Sciatic nerve (tissue), 2 donors: ENCODE measurements at places on chromosomes 1 and 21.

DNA sequence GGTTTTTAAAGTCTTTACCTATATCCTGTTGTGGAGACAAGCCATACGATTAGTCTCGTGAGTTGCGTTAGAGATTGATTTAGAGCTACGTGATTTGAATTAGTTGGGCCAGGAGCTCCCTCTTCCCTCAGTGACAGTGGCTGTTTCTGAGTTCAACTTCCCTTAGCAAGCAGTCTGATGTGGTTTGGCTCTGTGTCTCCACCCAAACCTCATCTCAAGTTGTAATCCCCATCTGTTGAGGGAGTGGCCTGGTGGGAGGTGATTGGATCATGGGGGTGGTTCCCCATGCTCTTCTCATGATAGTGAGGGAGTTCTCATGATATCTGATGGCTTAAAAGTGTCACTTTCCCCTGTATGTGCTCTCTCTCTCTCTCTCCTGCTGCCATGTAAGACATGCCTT lies 192.9 kb upstream of the PTGFR start:
- no peak for DNase-seq

GRCh38 chr1:156291226-156292061 lies 4.0 kb downstream of the GLMP start:
- DNase-seq, result peak; percentile 94

GRCh38 chr1:159250638-159251216 lies 46.1 kb downstream of the ACKR1 start:
- no peak for DNase-seq

DNA sequence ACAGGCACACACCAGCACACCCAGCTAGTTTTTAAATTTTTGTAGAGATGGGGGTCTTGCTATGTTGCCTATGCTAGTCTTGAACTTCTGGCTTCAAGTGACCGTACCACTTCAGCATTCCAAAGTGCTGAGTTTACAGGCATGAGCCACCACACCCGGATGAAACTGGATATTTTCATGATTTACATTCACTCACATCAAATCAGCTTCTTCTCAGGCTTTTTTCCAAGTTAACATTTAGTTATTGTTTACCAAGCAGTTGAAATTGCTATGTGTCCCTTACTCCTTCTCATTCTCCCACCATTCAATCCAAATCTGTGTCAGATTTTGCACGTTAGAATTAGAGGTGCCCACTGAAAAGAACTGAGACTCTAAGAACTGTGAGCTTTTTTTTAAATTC lies 18.4 kb downstream of the RIT1 start:
- DNase-seq, result no peak

- no peak for DNase-seq
Measured at GRCh38 chr21:41135746-41136145, 32.2 kb upstream of the BACE2 start.

- DNase-seq, result peak; percentile 85
Measured at GRCh38 chr1:32201011-32201855, 838 bp downstream of the CCDC28B start.

GRCh38 chr1:209585672-209586071 lies 2.2 kb downstream of the CAMK1G start:
- no peak for DNase-seq

- no peak for DNase-seq
Measured at GRCh38 chr1:12597792-12598191, 20.2 kb downstream of the DHRS3 start.

DNA sequence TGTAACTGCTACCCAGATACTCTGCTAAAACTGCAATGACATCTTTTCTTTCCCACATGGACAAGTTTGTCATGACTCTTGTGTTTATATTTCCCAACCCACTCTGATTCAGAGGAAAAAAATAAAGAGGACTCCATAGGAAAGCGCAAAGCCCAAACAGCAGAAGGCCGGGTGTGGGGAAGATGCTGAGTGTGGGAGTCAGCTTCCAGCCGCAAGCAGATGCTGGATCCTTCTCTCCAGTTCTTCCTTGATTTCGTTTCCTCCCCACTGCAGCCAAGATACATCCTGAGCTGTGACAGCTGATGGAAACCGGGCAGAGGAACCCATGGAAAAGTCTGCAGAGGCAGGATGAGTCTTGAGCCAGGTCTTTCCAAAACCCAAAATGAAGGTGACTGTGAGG lies 498.2 kb downstream of the PLPP3 start:
- no peak for DNase-seq

GRCh38 chr1:31801458-31801857 lies 14.4 kb downstream of the SPOCD1 start:
- no peak for DNase-seq

- DNase-seq, result no peak
Measured at GRCh38 chr1:156655904-156656516, 14.1 kb downstream of the BCAN start.

DNA sequence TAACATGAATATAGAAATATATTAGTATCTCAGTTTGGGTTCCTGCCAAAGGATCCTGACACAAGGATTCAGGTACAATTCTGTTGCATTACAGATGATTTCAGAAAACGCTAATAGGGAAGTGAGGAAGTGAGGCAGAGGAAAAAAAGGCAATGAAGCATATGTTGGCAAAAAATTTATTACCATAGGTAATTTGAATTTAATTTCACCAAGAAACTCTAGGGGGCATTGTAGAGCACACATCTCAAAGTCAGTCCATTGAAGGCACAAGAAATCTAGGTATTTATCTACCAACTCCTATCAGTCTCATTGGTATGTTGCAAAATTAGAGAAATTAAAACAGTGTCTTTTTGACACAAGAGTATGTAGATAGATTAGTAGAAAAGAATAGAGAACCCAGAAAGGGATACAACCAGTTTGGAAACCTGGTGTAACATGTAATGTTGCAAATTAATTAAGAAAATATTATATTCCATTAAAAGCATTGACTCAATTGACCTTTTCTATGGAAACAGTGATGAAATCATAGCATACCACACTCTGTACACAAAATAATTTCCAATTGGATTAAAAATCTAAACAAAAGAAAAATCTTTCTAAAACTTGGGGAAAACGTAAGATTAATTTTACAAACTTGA lies 104.9 kb upstream of the SNX7 start:
- DNase-seq, result no peak

DNA sequence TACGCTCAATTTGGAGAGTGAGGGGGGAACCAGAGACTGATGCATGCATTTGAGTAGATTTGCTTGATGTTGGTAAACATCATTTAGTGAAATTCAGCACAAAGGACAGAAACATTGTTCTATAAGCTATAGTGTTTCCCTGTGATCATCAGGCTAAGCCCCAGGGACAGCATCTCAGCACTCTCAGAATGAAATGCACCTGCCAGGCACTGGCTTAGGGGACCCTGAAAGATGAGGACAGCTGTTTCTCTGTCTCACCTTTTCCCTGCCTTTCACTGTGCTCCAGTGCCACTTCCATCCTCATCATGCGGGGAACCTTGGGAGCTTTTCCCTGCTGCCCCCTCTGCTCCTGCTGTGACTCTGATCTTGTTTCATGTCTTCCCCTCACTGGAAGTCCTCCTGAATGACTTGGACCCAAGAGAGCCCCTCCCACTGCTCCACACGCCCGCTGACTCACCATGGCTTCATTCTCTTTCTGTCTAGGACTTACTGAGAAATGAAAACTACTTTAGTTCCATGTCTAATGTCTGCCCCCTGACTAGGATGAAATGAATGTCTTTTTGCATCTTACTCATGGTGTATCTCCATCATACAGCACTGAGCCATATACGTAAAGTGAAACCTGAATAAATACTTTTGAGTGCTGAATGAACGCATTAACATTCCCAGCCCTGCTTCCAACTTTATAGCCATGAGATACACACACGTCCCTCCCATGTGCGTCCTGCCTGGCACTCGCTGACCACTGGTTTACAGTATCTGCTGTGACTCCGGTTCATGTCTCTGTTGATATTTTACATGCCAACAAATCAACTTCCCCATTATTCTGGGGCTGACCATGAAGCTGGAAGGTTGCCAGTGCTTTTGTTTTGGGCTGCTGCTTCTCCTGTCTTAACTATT lies 182.0 kb downstream of the PCP4 start:
- no peak for DNase-seq

DNA sequence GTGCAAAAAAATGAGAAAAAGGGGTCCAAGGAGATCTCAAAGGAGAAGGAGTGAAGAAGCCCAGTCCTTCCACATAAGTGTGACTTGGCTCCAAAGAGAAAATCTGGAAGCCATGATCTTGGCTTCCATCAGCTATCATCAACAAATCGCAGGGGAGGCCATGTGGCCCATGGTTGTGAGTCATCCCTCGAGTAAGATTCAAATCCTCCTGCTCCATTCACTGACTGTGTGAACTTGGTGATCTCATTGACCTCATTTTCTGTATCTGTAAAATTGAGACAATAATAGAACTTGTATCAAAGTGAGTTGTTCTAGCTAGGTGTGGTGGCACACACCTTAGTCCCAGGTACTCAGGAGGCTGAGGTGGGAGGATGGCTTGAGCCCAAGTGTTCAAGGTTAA lies 79.1 kb upstream of the OLIG2 start:
- DNase-seq, result no peak

- DNase-seq, result no peak
Measured at GRCh38 chr1:33661811-33662454, 189.5 kb downstream of the ZSCAN20 start.

DNA sequence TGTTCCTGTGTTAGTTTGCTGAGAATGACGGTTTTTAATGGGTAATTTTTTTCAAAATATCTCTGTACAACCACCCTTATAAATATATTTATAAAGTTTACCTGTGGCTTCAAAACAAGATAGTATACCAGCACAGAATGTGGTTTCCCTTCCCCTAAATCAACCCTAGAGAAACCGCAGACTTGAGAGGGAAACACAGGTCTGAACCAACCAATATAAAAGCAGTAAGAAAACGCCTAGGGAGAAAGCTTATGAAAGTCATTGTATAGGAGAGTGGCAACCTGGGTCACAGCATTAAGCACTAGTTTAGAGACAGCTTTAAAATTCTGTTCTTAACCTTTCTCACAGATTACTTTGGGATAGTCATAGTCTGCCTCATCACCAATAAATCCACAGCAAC lies 180.6 kb upstream of the LHX8 start:
- no peak for DNase-seq

GRCh38 chr21:28805885-28806284 lies 186.8 kb downstream of the LTN1 start:
- DNase-seq, result no peak

DNA sequence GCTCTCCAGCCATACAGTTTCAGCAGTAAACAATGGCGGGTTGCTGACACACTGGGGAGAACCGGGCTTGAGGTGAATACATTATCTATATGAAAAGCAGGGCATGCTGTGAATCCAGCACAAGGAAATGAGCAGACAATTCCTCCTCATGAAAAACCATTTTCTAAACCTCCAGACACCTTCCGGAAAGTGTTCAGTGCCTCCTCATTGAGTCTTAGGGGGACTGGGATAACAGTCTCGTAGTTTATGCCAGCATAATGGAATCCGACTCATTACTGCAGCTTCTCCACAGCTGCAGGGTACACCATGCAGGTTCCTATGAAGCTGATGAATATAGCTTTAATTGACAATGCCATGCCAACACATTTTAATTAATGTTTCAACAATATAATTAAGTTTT lies 284.1 kb downstream of the BACH1 start:
- DNase-seq, result no peak

DNA sequence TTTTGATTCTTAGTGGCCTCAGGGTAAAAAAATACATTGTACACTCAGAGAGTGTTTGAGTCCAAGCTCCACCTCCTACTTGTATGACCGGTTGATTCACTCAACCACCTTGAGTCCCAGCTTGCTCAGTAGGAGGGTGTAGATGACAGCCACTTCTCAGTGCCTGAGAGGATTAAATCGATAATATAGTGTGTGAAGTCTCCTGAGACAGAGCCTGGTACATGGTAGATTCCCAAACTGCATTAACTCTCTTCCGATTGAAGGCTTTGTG lies 38.4 kb downstream of the NCMAP start:
- no peak for DNase-seq
